ENCODE measurements at places on chromosomes 13 and 19. TPM values are rescaled to one million over a fixed set of nuclear protein-coding genes. Genes with fewer than 3 reads are reported as not detected.

GRCh38 chr19:21566073-21566472 is 60.7 kb downstream of the ZNF429 start:
- DNase-seq = no peak

DNA sequence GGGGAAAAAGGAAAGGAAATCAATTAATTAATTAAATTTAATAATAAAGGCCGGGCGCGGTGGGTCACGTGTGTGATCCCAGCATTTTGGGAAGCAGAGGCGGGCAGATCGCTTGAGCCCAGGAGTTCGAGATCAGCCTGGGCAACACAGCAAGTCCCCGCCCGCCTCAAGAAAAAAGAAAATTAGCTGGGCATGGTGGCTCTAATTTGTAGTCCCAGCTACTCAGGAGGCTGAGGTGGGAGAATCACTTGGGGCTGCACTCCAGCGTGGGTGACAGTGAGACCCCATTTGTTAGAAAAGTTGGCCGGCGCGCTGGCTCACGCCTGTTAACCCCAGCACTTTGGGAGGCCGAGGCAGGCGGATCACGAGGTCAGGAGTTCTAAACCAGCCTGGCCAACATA is 733 bp upstream of the CD320 start:
- peak; percentile 15 for DNase-seq

DNA sequence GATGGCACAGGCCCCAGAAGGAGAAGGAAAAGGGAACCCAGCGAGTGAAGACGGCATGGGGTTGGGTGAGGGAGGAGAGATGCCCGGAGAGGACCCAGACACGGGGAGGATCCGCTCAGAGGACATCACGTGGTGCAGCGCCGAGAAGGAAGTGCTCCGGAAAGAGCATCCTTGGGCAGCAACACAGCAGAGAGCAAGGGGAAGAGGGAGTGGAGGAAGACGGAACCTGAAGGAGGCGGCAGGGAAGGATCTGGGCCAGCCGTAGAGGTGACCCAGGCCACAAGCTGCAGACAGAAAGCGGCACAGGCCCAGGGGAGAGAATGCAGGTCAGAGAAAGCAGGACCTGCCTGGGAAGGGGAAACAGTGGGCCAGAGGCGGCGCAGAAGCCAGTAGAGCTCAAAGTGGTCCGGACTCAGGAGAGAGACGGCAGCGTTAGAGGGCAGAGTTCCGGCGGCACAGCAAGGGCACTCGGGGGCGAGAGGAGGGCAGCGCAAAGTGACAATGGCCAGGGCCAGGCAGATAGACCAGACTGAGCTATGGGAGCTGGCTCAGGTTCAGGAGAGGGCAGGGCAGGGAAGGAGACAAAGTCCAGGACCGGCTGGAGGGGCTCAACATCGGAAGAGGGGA is 1.1 kb downstream of the PPP1R12C start:
- DNase-seq = peak; percentile 81

DNA sequence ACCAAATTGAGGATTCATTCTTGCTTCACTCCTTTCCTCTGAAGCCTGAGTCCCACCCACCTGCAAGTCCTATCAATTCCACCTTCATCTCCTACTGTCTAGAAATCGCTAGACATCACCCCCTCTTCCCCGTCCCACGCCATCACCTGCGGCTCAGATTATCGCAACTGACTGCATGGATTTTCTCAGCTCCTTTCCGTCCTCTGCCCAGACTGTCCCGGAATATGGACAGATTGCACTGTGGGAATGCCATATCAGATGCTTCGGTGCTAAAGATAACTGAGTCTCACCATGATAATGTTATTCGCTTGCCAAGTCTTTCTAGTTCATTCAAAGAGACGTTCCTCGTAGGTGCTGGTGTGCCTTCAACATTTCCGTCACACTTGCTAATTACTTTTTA is 66.4 kb upstream of the USP29 start:
- no peak for DNase-seq

The SHISA7 gene
- not detected for total RNA-seq

The FFAR1 gene
- total RNA-seq = not detected

The KLK14 gene
- total RNA-seq = 0.25 TPM

The ASF1B gene
- total RNA-seq = 7.0 TPM

DNA sequence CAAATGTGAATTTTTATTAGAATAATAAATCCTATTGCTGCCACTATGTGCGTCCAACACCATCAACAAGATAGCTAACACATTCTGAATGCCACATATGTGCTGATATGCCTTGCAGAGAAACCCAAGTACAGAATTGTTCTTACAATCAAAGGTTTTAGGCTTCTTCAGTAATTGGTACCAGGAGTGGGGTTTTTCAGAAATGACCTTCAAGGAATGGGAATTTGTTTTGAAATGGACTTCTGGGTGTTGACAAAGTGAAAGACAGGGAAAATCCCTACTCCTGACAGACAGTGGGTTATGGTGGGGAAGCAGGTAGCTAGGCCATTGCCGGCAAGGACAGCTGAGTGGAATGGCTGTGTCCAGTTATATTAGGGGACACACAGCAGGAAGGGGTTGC is 5.7 kb downstream of the SYT3 start:
- no peak for DNase-seq

DNA sequence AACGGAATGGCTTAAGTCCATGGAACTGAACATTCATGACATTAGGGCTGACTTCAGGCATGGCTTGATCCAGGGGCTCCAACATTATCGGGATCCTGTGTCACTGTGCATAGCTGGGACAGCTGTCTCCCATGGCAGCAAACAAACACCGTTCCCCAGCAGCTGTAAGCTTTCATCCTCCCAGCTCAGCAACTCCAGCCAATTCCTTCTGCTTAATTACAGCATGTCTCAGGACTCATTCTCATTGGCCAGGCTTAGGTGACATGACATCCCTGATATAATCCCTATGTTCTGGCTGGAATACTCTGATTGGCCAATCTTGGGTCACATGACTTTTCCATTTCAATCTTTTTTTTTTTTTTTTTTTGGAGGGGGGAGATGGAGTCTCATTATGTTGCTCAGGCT is 10.9 kb upstream of the TLE5 start:
- peak; percentile 61 for DNase-seq

DNA sequence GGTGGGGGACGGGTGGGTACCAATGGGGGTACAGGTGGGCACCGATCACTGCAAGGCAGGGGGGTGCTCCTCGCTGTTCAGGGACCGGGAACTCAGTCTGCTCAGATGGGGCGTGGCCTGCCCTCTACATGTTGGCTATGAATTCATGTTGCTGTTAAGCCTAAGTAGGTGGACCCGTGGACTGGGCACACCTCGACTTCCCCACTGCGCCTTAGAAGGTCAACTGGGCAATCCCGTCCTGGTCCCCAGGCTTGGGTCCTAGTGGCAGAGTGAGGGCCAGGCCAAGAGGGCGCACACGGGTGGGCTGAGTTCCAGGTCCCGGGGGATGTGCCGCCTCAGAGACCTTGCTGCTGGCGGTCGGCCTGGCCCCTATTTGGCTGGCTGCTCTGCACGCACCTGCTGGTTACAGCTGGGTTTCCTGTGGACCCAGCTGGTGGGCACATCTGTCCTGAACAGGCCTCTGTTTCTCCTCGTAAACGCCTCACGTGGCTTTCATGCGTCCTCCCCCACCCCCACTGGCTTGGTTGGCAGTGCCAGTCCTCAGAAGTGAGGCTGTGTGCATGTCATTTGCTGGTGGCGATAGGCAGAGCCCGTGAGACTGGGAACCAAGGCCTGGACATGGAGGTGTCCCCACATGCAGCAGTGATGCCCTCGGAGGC is 13.5 kb upstream of the ZNF554 start:
- DNase-seq = no peak

- no peak for DNase-seq
These were observed 1.4 kb downstream of the FFAR2 start for GRCh38 chr19:35449359-35450043.

The CRLF1 gene
- total RNA-seq = 60.5 TPM

DNA sequence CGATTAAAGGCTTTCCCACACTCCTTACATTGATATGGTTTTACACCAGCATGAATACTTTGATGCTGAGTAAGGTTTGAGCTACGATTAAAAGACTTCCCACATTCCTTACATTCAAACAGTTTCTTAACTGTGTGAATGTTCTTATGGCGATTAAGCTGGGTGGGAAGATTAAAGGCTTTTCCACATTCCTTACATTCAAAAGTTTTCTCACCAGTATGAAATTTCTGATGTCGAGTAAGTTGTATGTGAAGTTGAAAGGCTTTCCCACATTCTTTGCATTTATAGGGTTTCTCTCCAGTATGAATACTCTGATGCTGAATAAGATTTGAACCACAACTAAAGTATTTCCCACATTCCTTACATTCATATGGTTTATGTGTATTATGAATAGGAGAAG is 20.0 kb downstream of the ZNF780B start:
- DNase-seq = no peak

DNA sequence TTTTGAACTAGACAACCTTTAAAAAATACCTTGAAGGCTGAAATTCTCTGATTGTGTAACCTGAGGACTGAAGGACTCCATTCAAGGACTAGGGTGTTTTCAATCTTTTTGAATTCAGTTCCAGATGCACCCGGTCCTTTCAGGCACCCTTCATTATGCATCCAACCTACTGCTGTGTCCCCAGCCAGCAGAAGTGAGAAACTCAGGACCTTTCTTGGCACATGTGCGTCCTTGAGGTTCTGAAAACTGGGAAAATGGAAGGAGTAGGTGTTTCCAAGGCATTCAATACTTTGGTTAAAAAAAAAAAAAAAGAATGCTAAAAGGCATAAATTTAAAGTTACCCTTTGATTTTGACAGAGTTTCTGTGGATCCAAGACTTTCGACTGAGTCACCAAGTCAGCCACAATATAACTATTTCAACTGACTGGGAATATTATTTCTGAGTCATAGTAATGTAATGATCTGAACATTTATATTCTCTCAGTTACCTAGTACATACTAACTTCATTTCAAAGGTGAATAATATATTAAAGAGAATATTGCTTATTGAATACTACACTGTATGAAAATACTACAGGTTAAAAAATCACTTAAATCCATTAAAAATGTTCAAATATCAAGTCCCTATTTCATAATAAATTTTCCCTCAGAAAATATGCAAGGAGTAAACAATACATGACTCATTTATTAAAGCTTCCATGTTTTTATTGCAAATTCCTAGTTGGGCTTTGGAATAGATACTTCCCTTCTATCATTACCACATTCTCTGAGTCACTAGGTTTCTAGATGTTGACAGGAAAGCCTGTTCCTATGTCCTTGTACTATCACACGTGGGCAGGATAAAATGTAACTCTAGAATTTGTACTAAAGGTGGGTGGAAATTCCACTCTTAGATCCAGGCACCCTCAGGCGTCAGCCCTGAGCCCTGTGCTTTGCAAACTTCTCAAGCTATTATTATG is 2.4 kb upstream of the ITGBL1 start:
- no peak for DNase-seq

DNA sequence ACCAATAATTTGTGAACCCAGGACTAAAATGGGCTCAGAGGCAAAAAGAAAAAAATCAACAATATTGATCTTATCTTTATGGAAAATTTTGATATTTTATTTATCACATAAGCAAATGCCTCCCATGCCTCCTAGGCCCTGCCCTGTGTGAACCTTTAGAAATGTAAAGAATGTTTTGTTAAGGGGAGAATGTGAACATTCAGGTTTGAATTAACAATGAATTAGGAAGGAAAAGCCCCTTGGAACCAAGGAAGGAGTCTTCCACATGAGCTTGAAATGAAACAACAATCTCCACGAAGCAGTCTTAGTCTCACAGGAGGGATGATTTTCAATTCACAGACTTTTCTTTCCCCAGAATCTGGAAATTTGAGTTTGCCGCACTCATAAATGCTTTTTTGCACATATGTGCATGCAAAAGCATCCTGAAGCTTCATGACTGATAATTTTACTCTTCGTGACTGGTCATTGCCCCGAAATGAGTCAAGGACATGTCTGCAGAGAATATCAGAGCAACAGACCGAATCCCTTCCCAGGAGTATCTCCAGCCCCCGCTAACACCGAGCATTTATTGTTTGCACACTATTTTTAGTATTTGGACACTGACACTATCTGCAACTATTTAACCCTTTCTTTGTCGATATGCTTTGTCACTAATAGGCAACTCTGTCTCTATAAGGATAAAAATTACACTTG is 135.2 kb downstream of the DCT start:
- DNase-seq = no peak

The IFNL1 gene
- total RNA-seq = not detected

All from heart left ventricle (tissue), 16 donors.